Effector memory CD8-positive, alpha-beta T cell (primary cell): ENCODE measurements at places on chromosomes 5 and 9.

- no peak overlapping the region for H3K27ac ChIP-seq
- H3K4me3 ChIP-seq, result no peak overlapping the region
- DNase-seq, result no peak
- no peaks in the 10 kb centered on the region for H3K36me3 ChIP-seq
These were observed 104.0 kb upstream of the DMRTA1 start for GRCh38 chr9:22342491-22343217.

- no peak for DNase-seq
- H3K36me3 ChIP-seq, result peaks cover 10% of the 10 kb centered on the region
- H3K27me3 ChIP-seq, result no peaks in the 10 kb centered on the region
- peaks cover 2% of the 10 kb centered on the region for H3K4me1 ChIP-seq
- H3K27ac ChIP-seq, result no peak overlapping the region
These were observed 7.1 kb downstream of the LRRC70 start for GRCh38 chr5:62585751-62586150.

- no peaks in the 10 kb centered on the region for H3K36me3 ChIP-seq
- no peak overlapping the region for H3K27ac ChIP-seq
- H3K27me3 ChIP-seq, result no peaks in the 10 kb centered on the region
- peaks cover 6% of the 10 kb centered on the region for H3K4me1 ChIP-seq
- no peak overlapping the region for H3K4me3 ChIP-seq
These were observed 55.7 kb upstream of the EQTN start for GRCh38 chr9:27352457-27353165.

DNA sequence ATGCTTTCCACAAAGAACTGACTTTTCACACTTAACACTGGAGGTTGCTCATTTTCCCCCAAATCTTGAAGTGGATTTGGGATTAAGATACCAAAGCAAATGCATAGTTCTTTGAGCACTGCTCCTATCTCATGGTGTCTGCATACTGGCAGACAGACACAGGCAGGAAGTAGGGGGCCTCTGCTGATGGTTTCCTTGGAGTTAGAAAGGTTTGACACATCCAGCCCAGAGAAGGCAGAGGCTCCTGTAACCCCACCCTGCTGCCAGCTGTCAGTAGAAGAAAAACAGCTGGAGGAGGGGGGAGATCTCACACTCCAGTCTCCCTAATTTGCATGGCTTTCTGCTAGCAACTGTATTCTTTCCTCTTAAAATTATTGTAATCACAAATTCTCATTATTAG, 44.1 kb downstream of the APTX start:
- no peaks in the 10 kb centered on the region for H3K27me3 ChIP-seq
- H3K27ac ChIP-seq, result no peak overlapping the region
- H3K4me1 ChIP-seq, result no peaks in the 10 kb centered on the region

DNA sequence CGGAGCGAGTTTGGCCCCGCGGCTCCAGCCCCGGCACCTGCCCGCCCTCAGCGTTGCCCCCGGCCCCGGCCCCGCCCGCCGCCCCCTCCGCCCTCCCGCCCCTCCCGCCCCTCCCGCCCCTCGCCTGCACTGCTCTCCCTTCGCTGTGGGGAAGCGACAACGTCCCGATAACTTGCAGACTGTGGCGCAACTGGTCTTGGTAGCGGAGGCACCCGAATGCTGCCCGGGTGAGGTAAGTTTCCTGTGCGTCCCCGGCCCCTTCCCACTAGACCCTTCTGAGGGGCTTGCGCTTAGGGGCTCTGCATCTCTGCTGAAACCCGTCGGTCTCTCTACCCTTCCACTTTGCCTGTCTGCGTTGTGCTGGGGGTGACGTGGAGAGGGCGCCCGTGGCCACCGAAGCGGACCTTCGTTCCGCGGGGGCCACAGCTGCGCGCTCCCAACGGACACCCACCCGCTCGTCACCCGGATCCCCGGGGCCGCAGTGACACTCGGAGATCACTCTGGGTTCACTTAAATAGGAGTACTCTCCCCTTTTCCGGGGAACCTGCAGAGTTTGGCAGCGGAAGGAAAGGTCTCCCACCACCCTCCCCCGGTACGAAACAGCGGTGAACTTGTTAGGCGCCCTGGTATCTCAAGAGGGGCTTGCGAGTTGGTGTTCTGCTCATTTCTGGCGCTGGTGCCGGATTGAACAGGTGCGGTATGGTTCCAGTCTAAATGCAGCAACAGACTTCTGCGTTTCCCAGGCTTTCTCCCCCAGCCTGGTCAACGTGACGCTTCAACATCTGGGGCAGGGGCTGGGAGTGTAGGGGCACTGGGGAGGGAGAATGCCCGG, 707 bp downstream of the PIP5K1B start:
- DNase-seq, result no peak
- no peak overlapping the region for H3K27ac ChIP-seq
- peaks cover 4% of the 10 kb centered on the region for H3K4me1 ChIP-seq
- no peaks in the 10 kb centered on the region for H3K36me3 ChIP-seq
- peak overlapping the region; percentile 74 for H3K4me3 ChIP-seq
- H3K27me3 ChIP-seq, result peaks cover 76% of the 10 kb centered on the region

DNA sequence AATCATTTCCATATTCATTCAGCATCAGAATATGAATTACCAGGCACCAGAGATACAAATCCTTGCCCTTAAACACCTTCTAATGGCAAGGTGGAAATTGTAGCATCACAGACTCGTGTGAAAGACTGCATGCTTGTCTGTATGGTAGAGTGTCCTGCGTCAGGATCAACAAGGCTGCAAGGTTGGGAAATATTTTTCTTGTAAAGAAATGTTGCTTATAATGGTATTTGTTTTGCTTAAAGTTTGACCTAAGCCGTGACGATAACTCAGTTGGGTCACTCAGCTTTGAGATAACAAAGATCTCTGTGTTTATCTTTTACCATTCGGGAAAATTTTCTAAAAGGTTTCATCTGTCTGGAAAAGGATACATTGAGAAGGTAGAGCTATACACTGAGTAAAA, 87.6 kb downstream of the BASP1 start:
- no peaks in the 10 kb centered on the region for H3K4me1 ChIP-seq
- H3K27ac ChIP-seq, result no peak overlapping the region
- no peak for DNase-seq
- H3K36me3 ChIP-seq, result no peaks in the 10 kb centered on the region
- H3K27me3 ChIP-seq, result no peaks in the 10 kb centered on the region
- no peak overlapping the region for H3K4me3 ChIP-seq

- H3K4me3 ChIP-seq, result no peak overlapping the region
- H3K27me3 ChIP-seq, result no peaks in the 10 kb centered on the region
- no peak overlapping the region for H3K27ac ChIP-seq
- peaks cover 11% of the 10 kb centered on the region for H3K36me3 ChIP-seq
These were observed 51.1 kb downstream of the NEK6 start for GRCh38 chr9:124308606-124309491.

DNA sequence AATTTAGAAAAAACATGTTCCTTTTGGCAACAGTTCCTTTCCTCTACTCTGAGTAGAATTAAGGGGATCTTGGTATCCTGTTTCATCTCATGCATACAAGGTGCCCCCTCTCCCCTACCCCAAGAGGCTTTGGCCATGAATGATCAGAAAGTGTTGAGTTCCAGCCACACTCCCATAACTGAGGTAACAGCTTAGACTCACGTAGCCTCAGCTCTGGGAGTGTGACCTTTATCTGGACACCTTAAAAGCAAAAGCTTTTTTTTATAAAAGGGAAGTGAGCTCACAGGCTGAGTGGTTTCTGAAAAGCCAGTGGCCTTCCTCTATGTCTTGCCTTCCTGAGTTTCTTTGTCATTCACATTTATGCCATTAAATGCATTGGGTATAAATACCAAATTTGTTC, 900 bp upstream of the HAVCR2 start:
- no peaks in the 10 kb centered on the region for H3K27me3 ChIP-seq
- H3K36me3 ChIP-seq, result peaks cover 3% of the 10 kb centered on the region
- peaks cover 18% of the 10 kb centered on the region for H3K4me1 ChIP-seq

DNA sequence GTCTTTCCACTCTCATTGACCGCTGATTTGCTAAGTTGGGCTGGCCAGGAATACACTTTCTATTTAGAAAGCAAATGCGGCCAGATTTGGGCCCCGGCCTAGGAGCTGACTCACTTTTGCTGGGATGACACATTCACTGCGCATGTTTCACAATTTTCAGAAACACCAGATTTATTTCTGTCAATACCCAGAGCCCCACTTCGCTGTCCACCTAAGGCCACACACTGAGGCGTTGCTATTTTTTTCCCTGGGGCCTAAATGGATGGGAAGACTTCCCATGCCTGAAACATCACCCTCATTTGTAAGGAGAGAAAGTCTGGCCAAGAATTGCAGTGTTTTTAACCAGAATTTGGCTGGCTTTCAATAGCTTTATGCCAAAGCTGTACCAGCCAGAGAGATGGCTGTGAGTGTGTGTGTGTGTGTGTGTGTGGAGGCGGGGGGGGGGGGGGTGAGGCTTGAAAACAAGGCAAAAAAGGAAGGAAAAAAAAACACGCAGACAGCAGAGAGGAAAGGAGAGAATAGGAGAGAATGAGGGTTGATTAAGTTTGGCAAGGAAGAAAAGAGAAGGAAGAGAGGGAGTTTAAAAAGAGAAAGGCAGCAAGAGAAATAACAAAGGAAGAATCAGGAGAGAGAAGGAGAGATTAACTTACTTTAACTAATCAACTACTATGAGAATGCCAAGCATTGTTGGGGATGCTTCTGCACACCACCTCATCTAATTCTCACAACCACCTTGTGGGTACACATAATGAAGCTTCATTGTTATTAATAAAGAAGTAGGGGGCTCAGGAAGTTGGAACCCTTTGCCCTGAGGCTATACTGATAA, 261.4 kb upstream of the KLF4 start:
- H3K4me3 ChIP-seq, result no peak overlapping the region
- H3K27ac ChIP-seq, result no peak overlapping the region
- H3K4me1 ChIP-seq, result no peaks in the 10 kb centered on the region
- no peaks in the 10 kb centered on the region for H3K36me3 ChIP-seq
- DNase-seq, result no peak

DNA sequence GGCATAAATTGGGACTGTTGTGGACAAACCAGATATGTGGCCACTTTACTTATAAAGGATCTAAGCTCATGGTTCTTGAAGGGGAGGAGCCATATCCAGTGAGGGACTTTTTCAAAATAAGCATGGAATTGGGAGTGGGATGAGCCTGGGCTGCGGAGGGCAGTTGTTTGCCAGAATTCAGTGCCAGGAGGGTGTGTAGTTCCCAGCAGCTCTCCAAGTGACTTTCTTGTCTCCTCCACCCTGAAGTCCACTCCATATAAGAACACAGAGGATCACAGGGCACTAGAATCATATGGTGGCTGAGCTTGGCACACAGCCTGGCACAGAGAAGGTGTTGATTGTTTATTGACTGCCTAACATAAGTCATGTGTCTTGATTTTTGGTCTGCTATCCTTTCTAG, 121.1 kb downstream of the CAVIN4 start:
- H3K4me3 ChIP-seq, result no peak overlapping the region
- H3K36me3 ChIP-seq, result no peaks in the 10 kb centered on the region
- DNase-seq, result no peak
- no peaks in the 10 kb centered on the region for H3K4me1 ChIP-seq

GRCh38 chr5:167050568-167051401, 1240.7 kb upstream of the WWC1 start:
- H3K4me3 ChIP-seq, result no peak overlapping the region
- H3K36me3 ChIP-seq, result no peaks in the 10 kb centered on the region
- DNase-seq, result no peak

- DNase-seq, result no peak
- H3K4me1 ChIP-seq, result no peaks in the 10 kb centered on the region
- H3K27me3 ChIP-seq, result peaks cover 41% of the 10 kb centered on the region
- no peak overlapping the region for H3K4me3 ChIP-seq
These were observed 127.4 kb upstream of the TMEM161B start for GRCh38 chr5:88396000-88396535.

GRCh38 chr9:129172816-129173215, 5.2 kb downstream of the IER5L start:
- H3K27me3 ChIP-seq, result peaks cover 11% of the 10 kb centered on the region
- DNase-seq, result no peak
- H3K4me1 ChIP-seq, result peaks cover 12% of the 10 kb centered on the region

GRCh38 chr5:147920420-147921030, 14.2 kb upstream of the C5orf46 start:
- H3K27me3 ChIP-seq, result peaks cover 25% of the 10 kb centered on the region
- H3K36me3 ChIP-seq, result no peaks in the 10 kb centered on the region
- no peak for DNase-seq
- H3K4me1 ChIP-seq, result no peaks in the 10 kb centered on the region
- H3K4me3 ChIP-seq, result no peak overlapping the region

DNA sequence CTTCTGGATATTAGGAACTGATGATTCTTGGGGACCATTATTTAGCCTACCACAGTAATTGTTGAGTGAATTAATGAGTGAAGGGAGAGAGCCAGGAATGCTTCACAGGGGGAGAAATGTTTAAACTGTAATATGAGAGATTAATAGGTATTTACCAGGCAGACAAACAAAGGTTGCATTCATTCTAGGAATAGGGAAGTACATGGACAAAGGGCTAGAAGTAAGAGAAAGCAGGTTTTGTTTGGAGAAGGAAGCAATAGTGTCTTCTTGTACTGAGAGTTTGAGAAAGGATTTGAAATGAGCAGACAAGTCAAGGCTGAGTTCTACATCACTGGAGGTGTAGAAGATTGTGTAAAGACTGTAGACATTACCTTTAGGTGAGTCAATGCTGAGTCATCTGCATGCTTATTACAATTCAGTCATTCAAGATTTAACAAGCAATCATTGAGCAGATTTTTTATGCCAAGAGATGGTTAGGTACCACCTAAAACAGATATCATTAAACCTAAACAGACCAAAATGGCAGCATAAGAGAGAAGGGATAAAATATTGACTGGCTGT, 8.0 kb downstream of the TAF1L start:
- no peaks in the 10 kb centered on the region for H3K36me3 ChIP-seq
- H3K4me1 ChIP-seq, result no peaks in the 10 kb centered on the region
- H3K4me3 ChIP-seq, result no peak overlapping the region
- H3K27me3 ChIP-seq, result peaks cover 9% of the 10 kb centered on the region
- DNase-seq, result no peak

GRCh38 chr5:34737731-34738130, 81.6 kb downstream of the RAI14 start:
- no peak overlapping the region for H3K4me3 ChIP-seq
- no peak overlapping the region for H3K27ac ChIP-seq
- H3K36me3 ChIP-seq, result no peaks in the 10 kb centered on the region
- no peak for DNase-seq
- no peaks in the 10 kb centered on the region for H3K4me1 ChIP-seq

- H3K27ac ChIP-seq, result no peak overlapping the region
- no peak overlapping the region for H3K4me3 ChIP-seq
- no peaks in the 10 kb centered on the region for H3K27me3 ChIP-seq
- no peak for DNase-seq
These were observed 2128.3 kb upstream of the C9orf72 start for GRCh38 chr9:29701559-29701958.

- no peaks in the 10 kb centered on the region for H3K36me3 ChIP-seq
- no peak for DNase-seq
- no peaks in the 10 kb centered on the region for H3K27me3 ChIP-seq
- no peak overlapping the region for H3K27ac ChIP-seq
These were observed 285.5 kb upstream of the MAP3K1 start for GRCh38 chr5:56529666-56530430.
